Kidney capillary endothelial cell (primary cell): ENCODE measurements at places on chromosomes 6 and 20.

- no peak for DNase-seq
These were observed 8.2 kb upstream of the UBE2V1 start for GRCh38 chr20:50120935-50121693.

- no peak for DNase-seq
These were observed 213.8 kb upstream of the ZFP64 start for GRCh38 chr20:52405417-52405816.

- DNase-seq = no peak
These were observed 119.3 kb downstream of the JPH2 start for GRCh38 chr20:44067650-44068081.

GRCh38 chr6:158764926-158765325 lies 54.2 kb downstream of the EZR start:
- no peak for DNase-seq

DNA sequence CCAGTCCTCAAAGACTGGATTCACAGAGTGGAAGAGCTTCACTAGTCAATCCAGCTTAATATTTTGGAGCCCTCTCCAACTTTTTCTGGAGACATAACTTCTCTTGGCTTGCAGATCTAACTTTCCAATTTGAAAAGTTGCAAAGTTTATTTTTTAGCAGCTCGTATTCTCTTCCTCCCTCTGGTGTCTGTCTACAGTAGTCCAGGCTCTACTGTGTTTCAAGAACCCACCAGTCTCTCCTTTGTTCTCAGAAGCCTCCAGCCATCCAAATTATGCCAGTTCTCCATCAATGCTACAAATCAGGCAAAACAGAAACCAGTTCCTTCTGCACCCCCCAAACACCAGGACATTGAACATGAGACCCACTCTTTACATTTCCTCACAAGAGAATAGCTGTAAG lies 376.1 kb upstream of the OPRM1 start:
- no peak for DNase-seq

- no peak for DNase-seq
These were observed 306.9 kb downstream of the DHX35 start for GRCh38 chr20:39268981-39269461.

- DNase-seq = no peak
These were observed 15.0 kb upstream of the ZBTB24 start for GRCh38 chr6:109498052-109498451.

DNA sequence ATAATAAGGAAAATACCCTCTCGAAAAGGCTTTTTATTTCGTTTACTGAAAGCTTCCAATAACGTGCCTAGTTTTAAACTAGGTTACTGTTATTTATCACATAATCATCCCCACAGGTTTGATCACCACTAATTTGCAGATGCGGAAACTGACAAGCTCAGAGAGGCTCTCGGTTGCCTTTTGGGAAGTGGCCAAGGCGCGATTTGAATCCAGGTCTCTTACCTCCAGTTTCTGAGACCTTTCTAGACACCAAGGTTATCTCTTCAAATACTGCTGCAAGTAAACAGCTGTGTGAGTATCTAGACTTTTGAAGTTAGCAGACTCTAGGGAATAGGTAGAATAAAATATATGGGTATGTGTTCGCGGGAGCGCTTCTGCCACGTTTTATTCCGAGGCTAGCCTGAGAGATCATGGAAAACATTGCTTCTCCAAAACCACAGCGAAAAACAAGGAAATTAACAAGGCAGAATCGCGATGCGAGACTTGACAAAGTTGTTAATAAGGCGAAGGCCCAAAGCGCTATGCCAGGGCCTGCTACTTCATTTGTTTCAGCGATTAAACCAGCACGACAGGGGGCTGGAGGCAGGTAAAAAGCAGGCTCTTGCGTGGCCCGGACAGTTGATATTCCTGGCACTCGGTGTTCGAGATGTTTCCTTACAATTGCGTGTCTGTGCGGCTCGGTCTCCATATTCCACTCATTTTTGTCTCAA lies 1.8 kb upstream of the JARID2 start:
- no peak for DNase-seq

DNA sequence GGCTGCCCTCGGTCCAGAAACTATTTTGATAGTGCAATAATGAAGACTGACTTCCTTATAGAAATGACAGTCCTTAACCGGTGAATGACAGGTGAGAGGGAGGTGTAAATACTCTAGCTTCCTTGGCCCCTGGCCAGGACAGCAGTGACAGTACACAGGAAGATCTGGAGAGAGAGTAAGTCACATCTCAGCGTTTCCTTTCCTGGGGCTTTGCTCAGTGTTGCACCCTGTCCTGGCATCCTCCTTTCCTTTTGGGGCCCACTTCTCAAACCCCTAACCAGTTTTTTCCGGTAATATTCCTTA lies 336.9 kb downstream of the CD83 start:
- no peak for DNase-seq

DNA sequence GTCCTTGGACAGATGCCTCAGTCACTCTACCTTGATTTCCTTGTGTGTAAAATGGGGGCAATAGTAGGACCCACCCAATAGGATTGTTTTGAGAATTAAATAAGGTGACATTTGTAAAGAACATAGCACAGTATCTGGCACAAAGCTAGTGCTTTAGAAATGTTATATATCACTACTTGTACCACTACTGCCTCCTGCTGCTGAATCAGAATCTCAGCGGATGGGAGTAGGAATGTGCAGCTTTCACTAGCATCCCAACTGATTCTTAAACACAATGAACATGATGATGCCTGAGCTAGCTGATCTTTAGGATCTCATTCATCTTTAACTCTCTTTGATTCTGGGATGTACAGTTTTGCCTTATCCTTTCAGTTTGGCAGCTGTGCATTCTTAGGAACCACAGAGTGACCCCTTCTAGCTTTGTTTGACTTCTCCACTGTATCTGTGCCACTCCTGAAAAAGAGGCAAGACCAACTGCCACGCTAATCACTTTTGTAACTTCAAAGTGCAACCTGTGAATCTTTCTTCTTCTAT lies 7.2 kb downstream of the PBOV1 start:
- no peak for DNase-seq

DNA sequence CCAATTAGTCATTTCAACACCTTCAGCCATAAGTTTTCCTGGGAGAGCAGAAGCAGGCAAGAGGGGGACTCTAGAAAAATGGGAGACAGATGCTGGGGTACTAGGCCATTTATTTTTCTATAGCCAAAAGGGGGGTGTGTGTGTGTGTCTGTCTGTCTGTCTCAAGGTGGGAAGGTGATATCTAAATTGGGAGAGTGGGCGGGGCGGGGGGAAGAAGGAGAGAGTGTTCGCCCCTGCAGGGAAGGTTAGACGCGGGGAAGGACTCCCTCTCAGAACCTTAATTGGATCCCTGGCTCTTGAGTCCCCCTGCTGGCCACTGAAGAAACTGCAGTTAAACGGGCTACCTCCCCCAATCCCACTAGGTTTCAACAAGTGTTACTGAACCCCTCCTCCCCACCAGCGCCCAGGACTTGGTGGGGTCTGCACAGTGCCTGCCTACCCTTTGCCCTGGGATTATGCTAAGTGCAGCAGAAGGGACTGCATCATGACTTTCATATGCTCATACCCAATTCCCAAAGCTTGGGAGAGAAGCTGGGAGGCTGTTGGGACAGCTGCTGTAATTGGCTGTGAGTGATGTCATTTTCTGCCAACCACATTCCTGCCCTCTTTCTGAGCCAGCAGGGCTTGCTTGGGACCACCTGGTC lies 45.8 kb downstream of the FOXP4 start:
- peak; percentile 64 for DNase-seq

GRCh38 chr6:131733376-131734016 lies 22.7 kb upstream of the CTAGE9 start:
- no peak for DNase-seq

DNA sequence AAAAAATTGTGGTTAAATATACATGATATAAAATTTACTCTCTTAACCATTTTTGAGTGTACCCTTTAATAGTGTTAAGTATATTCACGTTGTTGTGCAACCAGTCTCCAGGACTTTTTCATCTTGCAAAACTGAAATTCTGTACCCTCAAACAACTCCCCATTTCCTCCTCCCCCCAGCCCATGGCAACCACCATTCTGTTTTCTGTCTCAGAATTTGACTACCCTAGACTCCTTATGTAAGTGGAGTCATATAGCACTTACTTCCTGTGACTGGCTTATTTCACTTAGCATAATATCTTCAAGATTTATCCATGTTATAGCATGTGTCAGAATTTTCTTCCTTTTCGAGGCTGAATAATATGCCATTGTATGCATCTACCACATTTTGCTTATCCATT lies 5.1 kb downstream of the VPS16 start:
- no peak for DNase-seq

DNA sequence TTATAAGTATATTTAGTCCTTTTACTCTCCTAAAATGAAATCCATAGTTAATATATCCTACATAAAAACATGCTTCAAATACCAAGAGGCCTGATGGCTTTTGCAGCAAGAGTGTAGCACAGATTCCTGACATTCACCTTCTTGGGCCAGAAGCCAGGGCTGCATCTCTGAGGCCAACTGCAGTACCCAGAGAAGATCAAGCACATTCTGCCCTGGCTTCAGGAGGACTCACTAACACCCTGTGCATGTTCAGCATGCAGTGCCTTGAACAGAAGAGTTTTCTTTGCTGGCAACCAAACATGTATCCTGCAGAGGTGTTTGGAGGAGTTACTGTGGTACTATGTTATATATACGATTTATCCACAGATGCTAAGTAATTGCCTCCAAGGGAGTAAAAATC lies 90.3 kb downstream of the FHL5 start:
- DNase-seq = no peak

DNA sequence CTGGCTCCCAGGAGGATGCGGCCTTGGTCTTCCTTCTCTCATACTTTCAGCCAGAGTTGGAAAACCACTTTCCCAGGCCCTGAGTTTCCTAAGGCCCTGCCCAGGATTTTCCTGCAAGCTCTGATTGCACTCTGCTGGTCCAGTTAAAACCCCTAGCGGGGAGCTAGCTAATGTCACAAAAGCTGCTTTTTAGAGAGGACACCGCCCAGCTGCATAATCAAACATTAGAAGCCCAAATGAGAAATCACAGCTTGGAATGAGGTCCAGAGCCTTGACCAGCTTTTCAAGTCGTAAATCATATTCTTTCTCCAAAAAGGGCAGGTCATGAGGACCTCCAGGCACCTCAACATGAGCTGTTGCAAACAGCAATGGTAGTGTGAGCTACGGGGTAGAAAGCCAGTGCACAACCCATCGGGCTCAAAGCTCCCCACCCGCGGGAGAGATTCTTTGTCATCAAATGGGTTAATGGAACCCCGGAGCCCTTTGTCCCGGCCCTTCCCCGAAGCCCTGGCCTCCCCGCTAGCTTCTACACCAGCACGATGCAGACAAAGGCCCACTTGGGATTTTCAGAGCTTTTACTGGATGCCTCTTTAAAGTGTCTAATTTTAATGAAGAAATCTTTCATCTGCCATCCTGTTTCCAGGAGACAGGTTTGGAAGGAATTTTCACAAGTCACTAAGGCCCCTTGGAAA lies 134.0 kb downstream of the SCML4 start:
- no peak for DNase-seq

DNA sequence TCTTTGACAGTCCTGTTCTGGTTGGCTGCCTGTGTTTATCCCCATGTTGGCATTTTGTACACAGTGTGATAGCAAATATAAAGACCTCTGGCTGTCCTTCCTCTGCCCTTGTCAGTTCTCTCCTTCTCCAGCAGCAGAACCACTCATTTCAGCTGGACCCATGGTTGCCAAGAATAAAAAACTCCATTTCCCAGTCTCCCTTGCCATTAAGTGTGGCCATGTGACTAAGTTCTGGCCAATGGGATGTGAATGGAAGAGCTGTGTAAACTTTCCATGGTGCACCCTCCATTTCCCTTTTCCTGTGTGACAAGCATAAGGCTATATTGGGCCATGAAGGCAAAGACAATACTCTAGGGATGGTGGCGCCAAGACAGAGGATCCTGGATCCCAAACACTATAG lies 78.4 kb upstream of the TBC1D7 start:
- DNase-seq = no peak

GRCh38 chr6:127381384-127381783 lies 38.0 kb upstream of the ECHDC1 start:
- DNase-seq = no peak

DNA sequence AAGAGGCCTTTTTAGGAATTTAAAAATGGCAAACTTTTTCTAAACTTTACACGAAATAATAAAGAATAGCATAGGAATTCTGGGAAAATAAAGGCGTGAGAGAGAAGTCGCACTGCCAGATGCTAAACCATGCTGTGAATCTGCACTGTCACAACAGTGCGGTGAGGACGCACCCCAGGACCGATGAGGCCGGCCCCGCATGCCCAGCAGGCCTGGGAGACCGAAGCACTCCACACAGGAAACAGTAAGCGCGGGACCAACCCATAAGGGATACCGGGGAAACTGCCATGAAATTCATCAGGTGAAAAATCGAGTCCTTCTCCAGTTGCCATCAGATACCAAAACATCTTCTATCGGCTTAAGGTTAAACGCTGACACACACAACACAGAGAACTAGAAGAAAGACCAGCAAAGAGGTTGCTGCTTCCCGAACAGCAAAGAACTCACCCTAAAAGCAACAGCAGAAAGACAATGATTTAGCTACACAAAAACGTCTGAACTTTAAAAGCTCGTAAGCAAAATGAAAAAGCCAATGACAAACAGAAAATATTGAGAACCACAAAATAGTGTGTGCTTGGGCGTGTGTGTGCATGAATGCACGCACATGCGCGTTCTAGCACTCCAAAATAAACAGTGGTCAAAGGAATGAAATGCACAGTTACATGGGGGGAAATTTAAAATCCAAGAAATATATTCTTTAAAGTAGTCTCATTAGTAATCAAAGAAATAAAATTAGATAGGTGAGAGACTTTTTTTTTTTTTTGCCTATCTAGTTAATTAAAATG lies 15.4 kb downstream of the RAMACL start:
- DNase-seq = no peak

DNA sequence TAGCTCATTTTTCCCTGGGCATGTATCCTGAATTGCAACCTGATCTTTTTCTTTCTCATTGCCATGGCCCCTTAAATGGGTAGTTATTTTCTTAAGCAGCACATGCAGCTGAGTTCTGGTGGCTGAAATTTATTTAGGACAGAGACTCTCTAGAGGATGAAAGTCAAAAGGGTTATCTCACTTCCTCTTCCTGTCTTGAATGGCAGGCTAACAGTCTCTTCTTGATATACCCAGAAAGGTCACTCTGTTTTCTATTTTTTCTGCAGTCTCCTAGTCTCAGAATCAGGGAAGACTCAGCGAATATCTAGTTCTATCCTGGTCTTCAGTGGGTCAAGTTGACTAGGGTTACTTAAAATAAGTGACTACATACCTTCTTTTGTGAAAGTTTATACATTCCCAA lies 243.3 kb downstream of the EPHA7 start:
- DNase-seq = peak; percentile 21

DNA sequence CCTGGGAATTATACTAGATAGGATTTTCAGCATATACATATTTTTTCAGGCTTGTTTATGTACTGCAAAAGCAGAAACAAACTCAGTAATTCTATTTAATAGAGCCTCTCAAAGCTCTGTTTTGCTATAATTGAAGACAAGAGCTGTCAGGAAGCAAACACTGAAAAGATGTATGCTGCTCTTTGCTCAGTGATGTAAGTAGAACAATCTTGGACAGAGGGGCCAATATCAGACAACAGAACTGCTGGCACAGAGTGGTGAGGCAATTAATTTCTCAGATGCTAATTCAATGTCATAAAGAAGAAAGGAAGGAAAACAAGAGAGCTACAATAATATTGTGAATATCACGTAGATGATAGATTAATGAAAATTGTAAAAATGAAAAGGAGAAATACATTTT lies 663.3 kb upstream of the ADGRB3 start:
- DNase-seq = no peak

- no peak for DNase-seq
These were observed 126.6 kb downstream of the ADAT2 start for GRCh38 chr6:143323729-143324470.
